Mesendoderm (in vitro differentiated cells): ENCODE measurements at places on chromosomes 12 and 14.

DNA sequence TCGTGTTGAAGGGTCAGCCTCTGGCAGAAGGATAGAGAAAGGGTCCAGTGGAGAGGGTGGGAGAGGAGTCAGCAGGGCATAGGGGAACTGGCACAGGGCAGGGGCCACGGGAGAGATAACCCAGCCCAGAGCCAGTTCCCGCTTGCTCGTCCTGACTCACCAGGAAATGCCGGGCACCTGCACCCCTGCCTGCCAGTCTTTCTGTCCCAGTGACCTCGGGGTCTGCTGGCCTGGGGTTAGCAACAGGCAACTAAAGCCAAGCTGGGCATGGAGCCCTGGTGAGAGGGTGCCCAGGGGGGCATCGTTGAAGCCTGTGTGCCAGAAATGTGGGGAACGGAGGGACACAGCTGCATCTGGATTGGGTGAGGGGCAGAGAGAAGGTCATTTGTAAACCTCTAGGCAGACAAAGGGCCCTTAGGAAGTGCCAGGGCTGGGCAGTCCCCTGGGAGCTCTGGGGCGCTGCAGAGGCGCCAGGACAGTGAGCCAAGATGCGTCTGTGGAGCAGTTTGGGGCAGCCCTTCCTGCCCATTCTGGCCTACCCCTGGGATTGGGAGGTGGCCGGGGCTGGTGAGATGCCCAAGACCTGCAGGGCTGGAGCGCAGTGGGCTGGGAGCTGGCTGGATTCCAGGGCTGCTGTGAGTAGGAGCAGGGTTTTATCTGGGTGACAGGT, 5.5 kb downstream of the TNFAIP2 start:
- no peak for DNase-seq

DNA sequence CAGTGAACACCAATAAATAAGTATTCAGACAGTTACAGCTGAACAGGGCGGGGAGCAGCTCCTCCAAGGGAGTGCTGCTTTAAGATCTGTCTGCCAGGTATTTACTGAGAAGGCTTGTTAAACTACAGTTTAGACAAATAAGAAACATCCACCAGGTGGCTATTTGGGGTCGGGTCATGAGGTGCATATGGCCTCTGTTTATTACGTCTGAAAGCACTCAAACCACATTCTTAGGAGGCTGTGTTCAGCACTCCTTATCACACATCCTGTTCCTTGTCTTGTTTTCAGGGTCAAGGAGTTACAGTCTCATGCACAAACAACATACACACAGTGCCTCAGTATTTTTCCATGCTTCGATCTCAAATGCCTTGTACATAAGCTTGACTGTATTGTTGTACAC, 78.8 kb downstream of the KCNMB4 start:
- no peak for DNase-seq

DNA sequence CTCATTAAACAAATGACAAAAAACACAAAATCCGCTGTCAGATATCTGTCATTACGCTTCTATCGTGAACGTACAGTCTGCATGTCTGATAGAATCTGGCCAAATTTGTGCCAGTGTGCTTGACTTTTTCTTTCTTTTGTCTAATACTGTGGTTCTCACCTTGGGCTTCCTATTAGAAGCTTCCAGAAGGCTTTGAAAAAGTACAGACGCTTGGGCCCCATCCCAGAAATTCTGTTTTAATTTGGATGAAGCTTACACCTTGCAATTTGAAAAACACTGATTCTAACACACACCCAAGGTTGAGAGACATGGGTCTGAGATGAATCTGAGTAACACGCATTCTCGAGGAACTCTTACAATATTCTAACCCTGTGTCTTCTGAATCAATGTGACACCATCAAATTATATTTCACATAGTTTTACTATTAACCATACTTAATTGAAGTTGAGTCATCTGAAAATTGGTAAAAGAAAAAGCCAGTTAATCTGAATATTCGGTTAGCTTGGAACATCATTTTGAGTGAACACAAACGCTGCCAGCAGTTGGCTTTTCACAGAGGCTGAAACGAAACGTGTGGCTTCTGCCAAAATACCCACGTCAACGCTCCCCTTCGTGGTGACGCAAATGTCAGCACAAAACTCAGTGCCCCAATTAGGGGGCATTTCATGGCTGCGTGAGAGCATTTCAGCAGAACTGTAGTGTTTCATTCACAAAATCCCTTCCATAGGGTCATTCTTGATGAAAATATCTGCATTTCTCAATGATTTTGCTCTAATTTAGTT, 420.5 kb downstream of the TMEM132D start:
- DNase-seq = no peak

GRCh38 chr12:49537231-49537751, 1.5 kb upstream of the KCNH3 start:
- DNase-seq = no peak

- no peak for DNase-seq
Observed at GRCh38 chr14:21023174-21023573, 1.7 kb downstream of the NDRG2 start.

DNA sequence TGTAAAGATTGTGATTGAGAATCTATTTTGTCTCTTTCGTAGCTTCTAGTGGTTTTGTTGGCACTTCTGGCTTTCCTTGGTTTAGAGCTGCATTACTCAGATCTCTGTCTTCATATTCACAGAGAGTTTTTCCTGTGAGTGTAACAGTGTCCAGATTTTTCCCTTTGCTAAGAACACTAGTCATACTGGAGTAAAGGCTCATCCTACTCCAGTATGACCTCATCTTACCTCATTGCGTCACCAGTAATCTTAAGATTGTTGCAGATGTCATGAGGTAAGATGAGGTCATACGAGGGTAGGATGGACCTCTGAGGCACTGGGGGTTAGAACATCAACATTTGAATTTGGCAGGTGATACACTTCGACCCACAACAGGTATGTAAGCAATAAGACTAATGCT, 461.2 kb downstream of the FLRT2 start:
- DNase-seq = no peak

DNA sequence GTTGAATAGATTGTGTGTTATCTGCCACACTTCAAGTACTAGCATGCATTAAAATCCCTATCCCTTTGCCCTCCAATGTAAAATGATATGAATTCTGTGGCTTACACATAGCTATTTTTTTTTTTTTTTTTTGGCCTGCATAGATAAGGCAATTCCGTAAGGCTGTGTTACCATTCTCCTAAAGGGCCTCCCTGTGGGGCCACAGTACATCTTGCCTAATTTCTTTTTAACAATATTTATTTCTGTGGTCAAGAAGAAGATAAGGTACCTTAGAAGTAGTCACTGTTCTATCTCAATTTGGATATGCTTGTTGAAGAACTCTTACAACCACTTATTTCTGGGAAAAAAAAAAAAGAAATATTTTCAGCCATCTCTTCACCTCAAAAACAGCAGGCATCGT, 19.8 kb downstream of the FLRT2 start:
- DNase-seq = no peak

- no peak for DNase-seq
Observed at GRCh38 chr14:100955201-100955600, 51.7 kb upstream of the RTL1 start.

GRCh38 chr14:60092526-60092920, 800 bp downstream of the PCNX4 start:
- DNase-seq = peak; percentile 38

DNA sequence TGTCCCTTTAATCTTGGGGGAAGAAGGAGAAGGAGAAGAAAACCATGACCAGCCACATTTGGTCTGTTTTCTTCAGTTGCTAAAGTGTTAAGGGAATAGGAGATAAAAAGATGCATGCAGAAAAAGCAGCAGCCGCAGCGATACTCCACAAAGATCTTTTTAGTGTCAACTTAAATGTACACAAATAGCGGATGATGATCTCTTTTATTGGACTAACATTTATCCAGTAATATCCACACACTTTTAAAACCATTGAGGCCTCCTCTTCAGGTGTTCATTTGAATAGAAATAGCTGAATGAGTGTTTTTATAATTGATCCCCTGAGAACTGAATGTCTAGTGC, 83.5 kb downstream of the PAPOLA start:
- no peak for DNase-seq

GRCh38 chr14:101077481-101078074, 174.1 kb upstream of the RTL1 start:
- DNase-seq = peak; percentile 87
